ENCODE measurements at places on chromosomes 2 and 18.
A peak's percentile ranks its signal among the peaks of the same experiment; 100 is the strongest.

DNA sequence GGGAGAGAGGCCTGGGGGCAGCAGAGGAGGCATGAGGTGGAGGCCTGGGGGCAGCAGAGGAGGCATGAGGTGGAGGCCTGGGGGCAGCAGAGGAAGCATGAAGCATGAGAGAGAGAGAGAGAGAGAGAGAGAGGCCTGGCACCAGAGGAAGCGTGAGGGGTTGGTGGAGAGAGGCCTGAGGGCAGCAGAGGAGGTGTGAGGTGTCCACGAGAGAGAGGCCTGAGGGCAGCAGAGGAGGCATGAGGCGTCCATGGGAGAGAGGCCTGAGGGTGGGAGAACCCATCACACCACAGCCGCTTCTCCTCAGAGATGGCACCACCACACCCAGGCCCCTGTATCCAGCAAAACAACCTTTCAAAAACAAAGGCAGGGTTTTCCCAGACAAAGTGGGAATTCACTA lies 55.7 kb upstream of the KCNG2 start:
- no peak for DNase-seq

- no peak for DNase-seq
These were observed 49.8 kb downstream of the PARD6G start for GRCh38 chr18:80197528-80197927.

DNA sequence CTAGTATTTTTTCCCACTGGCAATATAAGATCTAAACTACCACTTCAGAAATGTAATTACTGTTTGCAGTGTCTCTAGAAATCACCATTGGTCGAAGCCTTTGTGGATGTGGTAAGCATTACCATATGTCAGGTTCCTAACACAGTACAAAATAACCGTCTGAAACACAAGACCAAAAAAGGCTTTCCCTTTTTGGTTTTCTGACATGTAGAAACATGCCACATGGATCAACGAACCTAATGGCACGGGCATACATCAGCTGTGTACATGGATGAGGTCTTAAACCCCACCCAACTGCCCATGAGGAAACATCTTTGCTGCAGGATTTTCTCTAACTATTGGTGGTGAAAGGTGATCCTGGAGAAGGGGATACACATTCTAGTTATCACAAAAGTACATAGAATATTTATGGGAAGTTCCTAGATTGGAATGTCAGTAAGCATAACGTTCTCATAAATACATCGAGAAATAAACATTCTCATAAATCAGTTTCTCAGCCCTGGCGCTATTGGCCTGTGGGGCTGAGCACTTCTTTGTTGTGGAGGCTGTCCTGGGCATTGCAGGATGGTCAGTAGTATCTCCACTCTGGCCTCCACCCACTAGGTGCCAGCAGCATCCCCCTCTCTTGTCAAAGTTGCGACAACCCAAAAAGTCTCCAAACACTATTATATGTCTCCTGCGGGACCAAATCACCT lies 9.0 kb downstream of the VIT start:
- DNase-seq = no peak

DNA sequence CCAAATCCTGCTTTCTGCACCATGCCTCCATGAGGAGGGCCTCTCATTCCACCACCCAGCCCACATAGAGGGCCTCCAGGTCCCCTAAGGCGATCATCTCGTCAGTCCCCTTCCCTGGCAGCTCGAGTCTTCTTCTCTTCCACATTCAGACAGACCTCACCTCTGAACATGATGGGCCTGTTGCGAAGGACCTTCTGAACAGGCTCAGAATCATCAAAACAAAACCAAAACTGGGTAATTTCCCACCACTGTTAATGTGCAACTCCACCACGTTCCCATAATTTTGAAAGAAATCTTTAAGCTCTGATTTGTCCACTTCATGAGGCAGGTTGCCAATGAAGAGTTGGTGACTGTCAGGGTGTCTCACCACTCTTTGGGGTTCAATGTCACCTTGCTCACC lies 20.4 kb downstream of the ZRANB3 start:
- no peak for DNase-seq

DNA sequence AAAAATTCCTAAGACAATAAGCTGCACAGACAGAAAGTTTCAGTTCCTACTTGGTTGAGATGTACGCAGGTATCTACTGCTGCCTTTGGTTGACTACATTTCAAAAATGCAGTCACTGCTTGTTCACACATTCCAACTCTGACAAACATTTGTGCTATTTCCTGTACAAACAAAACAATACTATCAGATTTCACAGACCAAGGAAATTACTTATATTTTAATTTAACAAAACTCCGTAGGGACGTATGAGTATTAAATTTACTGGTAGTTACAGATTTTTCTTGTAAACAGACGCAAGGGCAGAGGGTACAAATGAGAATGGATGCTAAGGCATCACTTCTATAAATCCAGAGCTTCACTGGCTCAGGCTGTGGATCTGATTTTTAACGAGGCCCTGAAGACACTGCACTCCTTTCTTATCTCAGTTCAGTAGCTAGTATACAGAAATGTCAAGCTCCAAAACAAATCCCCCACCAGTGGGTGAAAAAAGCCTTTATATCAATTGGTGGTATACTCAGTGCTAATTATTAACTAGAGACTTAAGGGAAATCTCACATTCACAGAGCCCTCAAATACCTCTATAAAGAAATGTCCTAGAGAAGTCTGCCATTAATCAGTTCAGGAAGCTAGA lies 31.7 kb upstream of the TTC32 start:
- DNase-seq = no peak

DNA sequence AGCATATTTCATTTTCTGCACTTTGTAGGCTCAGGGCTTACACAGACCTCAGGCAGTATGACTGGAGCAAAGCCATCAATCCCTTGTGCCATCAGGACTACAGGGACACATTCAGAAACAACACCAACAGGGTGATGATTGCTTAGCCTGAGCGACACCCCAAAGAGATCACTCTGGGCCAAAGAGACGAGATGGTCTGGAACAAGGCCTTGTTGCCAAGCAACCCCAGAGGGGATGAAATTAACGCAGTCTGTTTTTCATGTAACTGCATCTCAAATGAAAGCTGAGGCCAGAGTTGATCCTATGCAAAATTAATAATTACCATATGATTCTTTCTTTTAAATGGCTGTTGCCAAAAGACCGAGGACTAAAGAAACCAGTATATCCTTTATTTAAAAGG lies 20.2 kb upstream of the B3GNT2 start:
- no peak for DNase-seq

DNA sequence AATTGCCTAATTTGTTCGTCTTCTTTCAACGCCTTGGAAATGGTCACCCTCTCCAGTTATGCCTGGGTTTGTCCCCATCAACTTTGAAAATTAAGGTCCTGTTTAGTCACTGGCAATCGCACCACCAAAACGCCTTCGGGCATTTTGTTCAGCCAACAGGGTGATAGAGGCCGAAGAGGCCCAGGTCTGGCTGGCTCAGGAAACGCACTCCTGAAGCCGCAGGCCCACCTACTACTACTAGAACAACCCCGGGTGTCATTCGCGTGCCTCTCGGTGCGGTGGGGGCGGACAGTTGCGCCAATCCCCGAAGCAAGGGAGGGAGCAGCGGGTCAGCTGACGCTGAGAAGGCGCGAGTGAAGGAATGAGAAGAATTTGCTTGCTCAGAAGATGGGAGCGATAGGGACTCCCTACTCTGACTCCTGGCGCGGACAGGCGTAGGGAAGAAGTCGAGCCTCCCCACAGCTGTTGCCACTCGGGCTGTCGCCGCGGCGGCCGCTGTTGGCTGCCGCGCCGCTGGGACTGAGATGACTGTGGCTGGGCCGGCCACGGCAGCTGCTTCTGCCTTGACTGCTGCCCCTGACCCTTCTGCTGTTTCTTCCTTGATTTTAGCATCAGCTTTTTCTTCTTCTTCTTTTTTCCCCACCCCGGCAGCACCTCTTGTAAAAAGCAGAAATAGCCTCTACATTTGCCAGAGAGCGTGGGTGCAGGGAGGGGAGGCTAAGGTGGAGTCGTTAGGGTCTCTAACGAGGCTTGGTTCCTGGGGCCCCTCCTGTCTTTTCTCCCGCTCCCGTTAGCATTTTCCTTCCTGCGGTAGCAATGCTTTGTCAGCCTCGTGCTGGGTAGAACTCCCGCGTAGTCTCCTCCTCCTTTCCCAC lies 387.6 kb downstream of the FIGN start:
- DNase-seq = no peak

DNA sequence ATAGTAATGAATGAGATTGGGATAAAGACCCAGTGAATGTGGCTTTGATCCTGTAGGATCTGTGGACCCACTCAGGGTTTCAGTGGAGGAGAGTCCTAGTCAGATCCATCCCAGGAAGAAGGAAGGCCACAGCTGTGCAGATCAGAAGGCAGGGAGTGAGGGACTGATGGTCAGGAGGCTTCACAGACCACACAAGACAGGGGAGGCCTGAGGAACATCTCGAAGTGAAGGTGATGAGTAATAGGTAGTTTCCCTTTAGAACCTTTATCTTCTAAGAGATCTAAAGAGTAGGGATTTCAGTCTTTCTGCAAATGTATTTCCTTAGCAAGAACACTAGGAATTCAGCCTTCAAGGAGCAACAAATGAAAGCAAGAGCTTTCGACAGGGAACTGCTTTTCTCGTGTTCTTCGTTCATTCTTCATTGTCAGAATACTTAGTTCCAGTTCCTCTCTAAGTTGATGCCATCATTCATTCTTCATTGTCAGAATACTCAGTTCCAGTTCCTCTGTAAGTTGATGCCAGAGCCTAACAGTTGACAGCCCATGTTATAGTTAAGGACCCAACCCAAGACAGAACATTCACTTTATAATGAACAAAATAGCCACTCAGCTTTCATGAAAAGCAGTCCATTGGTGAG lies 150.2 kb upstream of the EPAS1 start:
- no peak for DNase-seq

DNA sequence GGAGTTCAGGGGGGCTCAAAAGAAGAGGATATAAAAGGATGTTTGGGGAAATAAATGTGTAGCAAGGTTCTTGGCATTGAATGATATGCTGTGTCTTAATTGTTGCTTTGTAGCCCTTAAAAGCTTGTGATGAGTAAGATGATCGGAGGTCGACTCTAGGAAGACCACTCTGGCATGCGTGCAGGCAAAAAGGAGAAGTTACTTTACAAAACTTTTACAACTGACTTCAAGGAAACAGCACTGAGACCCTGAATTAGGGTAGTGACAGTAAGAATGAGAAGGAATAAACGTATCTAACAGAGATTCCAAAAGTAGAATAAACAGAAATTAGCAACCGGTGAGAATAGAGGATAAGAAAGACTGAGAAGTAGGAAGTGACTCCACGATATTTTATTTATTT lies 228.7 kb upstream of the TANK start:
- no peak for DNase-seq

DNA sequence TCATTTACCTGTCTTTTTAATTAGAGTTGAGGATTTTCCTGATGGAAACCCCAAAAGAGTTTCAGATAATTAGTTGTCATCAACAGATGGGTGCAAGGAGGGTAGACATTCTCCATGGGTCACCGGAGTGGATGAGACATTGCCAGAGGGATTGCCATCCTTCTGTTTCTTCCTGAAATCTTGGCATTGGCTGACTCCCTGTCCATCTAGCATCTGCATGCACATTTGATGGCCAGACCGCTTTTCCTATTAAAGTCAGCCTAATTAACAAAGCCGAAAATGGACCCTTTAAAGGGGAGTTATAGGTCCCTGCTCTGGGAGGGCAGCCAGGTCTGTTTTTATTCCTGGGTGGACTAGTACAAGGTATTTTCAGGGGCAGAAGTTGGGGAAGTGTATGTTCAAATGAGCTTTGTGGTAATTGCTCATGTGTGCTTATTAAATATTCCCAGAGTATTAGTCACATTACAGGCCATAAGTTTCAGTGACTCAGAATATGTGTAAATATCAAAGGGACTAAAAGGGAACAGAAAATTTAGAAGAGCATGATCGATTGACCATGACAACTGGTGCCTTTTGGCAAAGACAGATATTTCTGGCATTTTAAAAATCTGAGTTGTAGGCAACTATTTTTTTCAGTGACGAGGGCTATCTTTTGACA lies 209.8 kb downstream of the PHLPP1 start:
- no peak for DNase-seq

DNA sequence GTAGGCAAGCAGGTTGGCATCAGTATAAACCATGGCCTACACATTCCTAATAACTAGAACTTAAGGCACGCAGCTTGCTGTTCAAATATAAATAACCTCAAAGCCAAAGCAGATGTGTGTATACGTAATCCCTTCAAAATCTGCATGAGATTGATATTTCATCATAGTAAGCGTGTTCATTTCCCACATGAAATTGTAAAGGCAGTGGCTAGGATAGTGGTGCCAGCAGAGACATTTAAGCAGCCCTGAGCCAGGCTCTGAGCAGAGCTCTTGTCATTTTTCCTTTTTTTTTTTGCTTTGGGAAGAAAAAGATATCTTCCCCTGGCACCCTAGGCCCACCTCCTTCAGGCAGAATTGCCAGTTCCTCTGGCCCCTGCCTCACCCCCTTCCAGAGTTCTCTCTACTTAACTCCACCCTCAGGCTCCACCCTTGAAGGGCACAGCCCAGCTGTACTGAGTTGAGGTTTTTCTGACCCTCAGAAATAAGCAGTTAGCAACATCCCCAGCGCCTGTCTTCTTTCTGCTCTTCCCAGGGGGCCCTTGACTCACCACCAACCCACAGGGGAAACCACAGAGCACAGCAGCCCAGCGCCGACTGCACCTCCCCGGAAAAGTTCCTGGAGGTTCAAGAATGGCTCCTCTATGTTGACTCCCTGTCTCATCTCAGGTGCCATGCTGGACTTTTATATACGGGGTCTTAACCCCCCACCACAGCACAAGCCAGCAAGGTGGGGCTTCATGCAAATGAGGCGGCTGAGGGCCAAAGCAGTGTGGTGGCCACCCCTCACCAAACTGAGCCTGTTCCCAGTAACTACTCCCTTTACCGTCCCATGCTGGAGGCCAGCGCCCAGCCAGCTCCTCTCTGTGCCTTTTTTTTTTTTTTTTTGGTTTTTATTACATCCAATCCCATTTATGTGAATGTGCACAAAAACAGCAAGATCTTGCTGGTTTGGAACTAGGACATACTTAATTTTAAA lies 84.7 kb downstream of the EHD3 start:
- peak; percentile 37 for DNase-seq

GRCh38 chr2:215607766-215608165 lies 171.9 kb upstream of the FN1 start:
- no peak for DNase-seq

GRCh38 chr18:62345909-62346308 lies 20.8 kb downstream of the TNFRSF11A start:
- no peak for DNase-seq

- no peak for DNase-seq
These were observed 48.8 kb downstream of the ALPK2 start for GRCh38 chr18:58580078-58580477.
